Mammary epithelial cell (primary cell): ENCODE measurements at places on chromosomes 4 and X. TPM values are rescaled to one million over a fixed set of nuclear protein-coding genes. Genes with fewer than 3 reads are reported as not detected.

DNA sequence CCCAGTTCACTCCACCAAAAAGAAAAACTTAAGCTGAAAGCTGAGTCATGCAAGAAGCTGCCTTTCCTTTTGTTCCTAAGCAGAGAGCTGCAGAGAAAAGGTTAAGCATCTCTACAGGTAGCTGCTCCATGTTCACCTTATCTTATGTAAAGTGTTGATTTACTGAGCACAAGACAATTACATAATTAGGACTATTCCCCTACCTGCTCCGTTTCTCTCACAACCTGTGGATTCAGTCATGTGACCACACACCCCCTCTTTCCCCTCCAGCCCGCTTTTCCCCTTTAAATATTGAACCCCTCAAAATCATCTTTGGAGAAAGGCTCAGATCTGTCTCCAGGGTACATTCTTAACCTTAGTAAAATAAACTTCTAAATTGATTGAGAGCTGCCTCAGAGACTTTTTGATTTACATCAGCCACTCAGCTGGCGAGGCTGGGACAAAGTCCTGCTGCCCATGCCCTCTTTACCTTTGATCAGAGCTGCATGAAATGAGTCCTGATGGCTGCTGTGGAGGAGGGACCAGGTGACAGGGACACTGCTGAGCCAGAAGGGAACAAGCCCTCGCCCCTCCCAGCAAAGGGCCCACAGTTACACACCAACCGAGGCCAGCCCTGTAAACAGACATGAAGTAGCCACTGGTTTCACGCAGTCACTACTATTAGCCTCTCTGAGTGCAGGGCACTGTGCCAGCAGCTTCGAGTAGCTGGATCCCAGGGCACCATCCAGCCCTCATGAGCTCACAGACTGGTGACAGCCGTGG is 53.9 kb upstream of the C4orf50 start:
- no peak for DNase-seq

- DNase-seq = peak; percentile 66
Observed at GRCh38 chr4:69860521-69861298, 765 bp upstream of the SULT1E1 start.

DNA sequence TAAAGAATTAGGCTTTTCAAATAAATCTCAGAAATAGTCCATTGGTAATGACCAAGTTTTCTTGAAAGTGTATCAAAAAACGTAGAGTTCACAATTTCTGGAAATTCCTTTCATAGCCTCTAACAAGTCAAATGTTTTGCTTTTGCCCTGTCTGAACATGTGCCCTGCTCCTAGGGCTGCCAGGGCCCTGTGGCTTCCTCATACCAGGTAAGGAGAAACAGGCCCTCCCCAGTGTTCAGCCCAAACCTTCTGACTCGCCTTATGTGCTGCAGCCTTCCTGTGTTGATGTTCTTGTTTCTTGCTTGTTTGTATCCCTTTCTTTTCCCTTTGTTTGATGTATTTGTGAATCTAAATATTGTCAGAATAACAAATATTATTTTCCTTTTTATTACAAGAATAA is 146.1 kb upstream of the PACRGL start:
- peak; percentile 52 for DNase-seq

- no peak for DNase-seq
Observed at GRCh38 chr4:87409420-87409939, 12.9 kb upstream of the NUDT9 start.

DNA sequence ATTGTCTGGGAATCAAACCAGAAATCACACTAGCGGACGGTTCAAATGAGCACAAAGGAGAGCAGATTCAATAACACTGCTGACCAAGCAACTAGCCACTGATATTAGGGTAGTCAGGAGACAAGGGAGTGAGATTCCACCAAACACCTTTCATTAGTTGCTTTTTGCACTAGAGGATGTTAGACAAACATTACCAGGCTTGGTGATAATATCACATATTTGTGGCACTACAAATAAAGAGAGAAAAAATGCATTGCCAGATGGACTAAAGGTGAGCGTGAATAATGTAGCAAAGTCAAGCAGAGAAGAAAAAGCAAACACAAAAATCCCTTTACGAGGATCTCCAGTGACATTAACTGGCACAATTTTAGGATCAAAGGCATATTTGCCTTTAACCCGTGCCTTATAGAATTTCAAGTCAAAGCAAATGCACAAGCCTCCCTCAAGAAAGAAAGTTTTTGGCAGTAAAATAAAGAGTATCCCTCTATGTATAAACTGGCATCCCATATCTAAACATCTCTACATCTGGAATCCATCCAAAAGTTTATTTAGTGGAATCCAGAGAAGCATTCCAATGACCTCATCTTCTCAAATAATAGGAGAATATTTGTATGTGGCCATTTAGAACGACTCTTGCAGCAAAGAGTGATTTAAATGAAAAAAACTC is 290.9 kb downstream of the KCTD8 start:
- no peak for DNase-seq

GRCh38 chr4:7309181-7309580 is 116.8 kb downstream of the SORCS2 start:
- no peak for DNase-seq

The DDX53 gene
- total RNA-seq = not detected in 2 replicates

The ZNF157 gene
- total RNA-seq = 0.27 and 0.28 TPM in 2 replicates

The NOX1 gene
- not detected for total RNA-seq

The CRMP1 gene
- total RNA-seq = 0.14 TPM in 1 of 2 replicates, not detected in the other

The ADAM29 gene
- total RNA-seq = not detected in 2 replicates

The GASK1B gene
- total RNA-seq = 27.2 TPM

The VCX3B gene
- not detected in 2 replicates for total RNA-seq

The TXK gene
- 0.17 TPM for total RNA-seq

The SRPX2 gene
- total RNA-seq = 4.0 TPM

The CT45A10 gene
- not detected in 2 replicates for total RNA-seq

The RBM47 gene
- 3.0 TPM for total RNA-seq

The CFAP47 gene
- total RNA-seq = not detected in 2 replicates
